Stimulated activated CD8-positive, alpha-beta memory T cell treated with anti-CD3 and anti-CD28 coated beads, Interleukin-15, amount 100 ng/mL, for 4 hours (primary cell): ENCODE measurements at places on chromosomes 5 and 9.

GRCh38 chr5:35354751-35355150 lies 124.5 kb upstream of the PRLR start:
- DNase-seq, result no peak

DNA sequence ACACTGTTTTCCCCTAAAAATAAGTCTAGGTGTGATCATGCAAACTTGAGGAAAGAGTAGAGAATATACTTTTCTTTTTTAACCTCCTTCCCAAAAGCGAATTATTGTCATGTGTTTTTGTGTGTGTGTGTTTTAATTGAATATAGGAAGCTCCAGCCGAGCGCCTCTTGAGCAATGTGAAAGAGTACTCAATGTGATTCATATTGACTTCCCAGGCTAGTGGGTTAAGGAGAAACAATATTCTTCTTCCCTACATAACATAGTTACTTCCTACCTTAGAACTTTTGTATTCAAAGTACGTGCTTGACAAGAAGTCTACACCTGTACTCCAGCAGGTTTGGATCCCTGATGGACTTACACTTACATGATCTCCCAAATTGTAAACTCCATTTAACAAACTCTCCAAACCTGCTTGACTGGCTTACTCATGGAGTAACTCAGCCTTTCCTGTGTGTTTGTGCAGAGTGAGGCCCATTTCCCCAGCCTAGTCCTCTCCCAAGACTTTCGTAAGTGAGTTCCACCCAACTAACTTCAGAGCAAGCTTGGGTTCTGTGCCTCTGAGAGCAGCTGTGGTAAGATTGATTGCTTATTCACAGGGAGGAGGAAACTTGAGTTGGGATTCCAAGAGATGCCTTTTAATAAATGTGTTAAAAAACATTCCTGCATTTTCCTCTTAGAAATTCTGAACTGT lies 9.3 kb downstream of the SLC28A3 start:
- DNase-seq, result no peak

GRCh38 chr9:75001719-75002421 lies 26.2 kb downstream of the CARNMT1 start:
- DNase-seq, result no peak

DNA sequence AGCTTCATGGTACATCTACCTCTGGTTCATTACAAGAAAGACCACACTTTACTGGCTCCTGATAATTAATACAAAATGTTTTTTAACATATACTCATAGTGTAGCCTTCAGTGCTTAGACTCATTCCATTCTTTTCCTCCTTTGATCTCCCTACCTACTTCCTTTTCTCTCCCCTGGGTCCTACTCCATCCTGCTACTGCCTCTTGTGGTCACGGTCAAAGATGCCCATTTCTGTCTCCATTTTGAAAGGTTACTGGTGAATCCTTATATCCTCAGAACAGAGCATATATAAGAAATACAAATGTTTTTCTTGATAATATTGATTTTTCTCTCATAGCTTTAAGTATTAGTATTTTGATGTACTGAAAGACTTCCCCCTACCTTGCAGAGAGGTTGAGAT lies 375.9 kb downstream of the ARRDC3 start:
- DNase-seq, result no peak

DNA sequence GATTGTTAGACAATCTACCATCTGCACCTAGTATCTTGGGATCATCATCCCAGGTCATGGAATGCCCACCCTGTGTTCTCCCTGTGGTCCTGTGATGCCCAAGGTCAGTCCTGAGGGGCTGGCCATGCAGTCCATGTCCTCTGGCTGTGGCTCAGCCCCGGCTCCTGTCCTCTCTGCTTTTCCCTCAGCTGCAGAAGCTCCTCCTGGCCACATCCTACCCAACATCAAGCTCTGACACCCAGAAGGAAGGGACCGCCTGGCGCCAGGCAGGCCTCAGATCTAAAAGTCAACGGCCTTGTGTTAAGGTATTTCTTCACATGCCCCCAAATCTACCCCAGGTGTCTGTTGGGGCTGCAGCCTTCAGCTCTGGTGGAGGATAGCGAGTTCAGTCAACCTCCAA lies 100.5 kb downstream of the PPARGC1B start:
- no peak for DNase-seq

DNA sequence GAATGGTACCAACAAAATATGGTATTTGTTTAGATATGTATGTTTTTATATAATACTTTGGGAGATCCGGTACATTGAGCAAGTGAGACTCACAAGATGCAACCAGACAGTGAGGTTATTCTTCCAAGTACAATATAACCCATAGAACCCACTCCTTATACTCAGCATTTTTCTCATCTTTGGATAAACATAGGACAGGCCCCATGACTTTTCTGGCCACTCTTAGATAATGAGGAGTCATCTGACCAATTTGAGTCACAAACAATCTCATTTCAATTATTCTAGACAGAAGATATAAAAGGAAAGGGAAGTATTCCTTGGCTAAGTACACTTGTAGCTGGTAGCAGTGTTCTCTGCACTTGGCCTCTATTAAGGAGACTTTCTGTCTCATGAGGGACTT lies 150.2 kb downstream of the SGCD start:
- DNase-seq, result no peak

- no peak for DNase-seq
Observed at GRCh38 chr5:74303578-74303977, 336.9 kb downstream of the ENC1 start.

- no peak for DNase-seq
Observed at GRCh38 chr9:109477258-109478050, 20.7 kb downstream of the PTPN3 start.

- no peak for DNase-seq
Observed at GRCh38 chr5:96940586-96940985, 4.7 kb downstream of the LNPEP start.
